Bronchial epithelial cell (primary cell): ENCODE measurements at places on chromosomes 1 and 21. TPM values are rescaled to one million over a fixed set of nuclear protein-coding genes. Genes with fewer than 3 reads are reported as not detected.

DNA sequence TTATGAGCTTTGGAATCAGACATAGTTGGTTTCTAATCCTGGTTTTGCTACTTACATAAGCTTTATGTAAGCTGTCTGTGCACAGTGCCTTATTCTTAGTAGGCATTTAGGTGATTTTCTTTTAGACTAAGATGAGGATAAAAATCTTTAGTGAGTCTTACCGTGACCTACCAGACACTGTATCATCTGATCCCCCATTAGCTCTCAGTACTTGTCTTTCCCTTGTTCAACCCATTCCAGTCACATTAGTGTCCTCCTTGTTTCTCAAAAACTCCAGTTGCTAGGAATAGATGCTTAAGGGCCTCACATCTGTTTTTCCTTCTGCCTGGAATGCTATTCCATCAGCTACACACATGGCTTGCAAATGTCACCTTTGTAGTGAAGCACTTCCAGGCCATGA is 18.8 kb downstream of the PPP1R12B start:
- DNase-seq, result no peak

DNA sequence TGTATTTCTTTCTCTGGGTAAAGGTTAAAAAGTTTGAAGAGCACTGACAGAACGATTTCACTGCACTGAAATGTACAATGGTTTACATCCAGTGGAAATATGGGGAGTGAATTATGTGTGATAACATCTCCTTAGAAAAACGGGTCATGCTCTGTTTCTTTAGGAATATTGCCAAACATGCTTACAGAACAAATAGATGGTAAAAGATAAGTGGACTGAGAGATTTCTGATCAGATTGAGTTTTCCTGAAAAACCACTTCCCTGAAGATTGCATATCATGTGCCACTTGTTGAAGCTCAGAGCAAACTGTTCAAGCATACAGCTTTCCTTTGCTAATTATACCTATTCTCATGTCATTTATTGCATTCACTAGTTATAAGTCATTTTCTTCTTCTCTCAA is 29.9 kb upstream of the DISP1 start:
- DNase-seq, result no peak

- DNase-seq, result peak; percentile 94
These were observed 174.7 kb downstream of the ADGRL4 start for GRCh38 chr1:78831731-78832360.

- DNase-seq, result no peak
These were observed 35.4 kb downstream of the NID1 start for GRCh38 chr1:236029428-236029940.

GRCh38 chr1:186648613-186649012 is 31.6 kb downstream of the PTGS2 start:
- peak; percentile 26 for DNase-seq

- DNase-seq, result no peak
These were observed 3.9 kb upstream of the FLG start for GRCh38 chr1:152328801-152329391.

Gene SELL
- not detected in 2 replicates for total RNA-seq

Gene C1orf185
- not detected in 2 replicates for total RNA-seq

GRCh38 chr1:94903280-94904009 is 23.5 kb downstream of the CNN3 start:
- no peak for DNase-seq

DNA sequence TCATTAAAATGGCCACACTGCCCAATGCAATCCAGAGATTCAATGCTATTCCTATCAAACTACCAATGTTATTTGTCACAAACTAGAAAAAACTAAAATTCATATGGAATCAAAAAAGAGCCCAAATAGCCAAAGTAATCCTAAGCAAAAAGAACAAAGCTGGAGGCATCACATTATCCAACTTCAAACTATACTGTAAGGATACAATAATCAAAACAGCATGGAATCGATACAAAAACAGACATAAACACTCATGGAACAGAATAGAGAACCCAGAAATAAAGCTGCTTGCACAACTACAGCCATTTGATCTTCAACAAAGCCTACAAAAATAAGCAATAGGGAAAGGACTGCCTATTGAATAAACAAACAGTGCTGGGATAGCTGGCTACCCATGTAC is 100.4 kb downstream of the FAF1 start:
- DNase-seq, result no peak

- DNase-seq, result peak; percentile 13
These were observed 5.0 kb upstream of the H6PD start for GRCh38 chr1:9229549-9229948.

Gene FCRL6
- total RNA-seq, result 0.13 TPM in 1 of 2 replicates, not detected in the other

- no peak for DNase-seq
These were observed 3.0 kb downstream of the SRP9 start for GRCh38 chr1:225780630-225781029.

DNA sequence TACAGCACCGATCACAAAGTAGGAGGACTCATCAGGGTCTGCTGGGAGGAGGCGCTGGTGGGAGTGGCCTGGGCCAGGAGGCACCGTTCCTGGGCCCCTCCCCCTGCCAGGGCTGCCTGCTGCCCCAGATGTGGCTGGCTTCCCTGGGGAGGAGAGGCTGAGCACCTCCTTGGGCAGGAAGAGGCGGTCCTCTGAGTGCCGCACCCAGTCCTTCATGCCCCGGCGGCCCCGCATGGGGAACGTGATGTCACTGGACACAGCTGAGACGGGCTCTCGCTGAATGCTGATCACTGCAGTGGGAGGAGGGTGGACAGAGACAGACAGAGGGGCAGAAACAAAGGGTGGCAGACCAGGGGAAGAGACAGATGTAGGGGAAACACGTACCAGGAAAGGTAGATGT is 24.8 kb downstream of the ADGRB2 start:
- DNase-seq, result peak; percentile 64

Gene ACKR1
- total RNA-seq, result not detected in 2 replicates

Gene MROH9
- total RNA-seq, result not detected in 2 replicates

DNA sequence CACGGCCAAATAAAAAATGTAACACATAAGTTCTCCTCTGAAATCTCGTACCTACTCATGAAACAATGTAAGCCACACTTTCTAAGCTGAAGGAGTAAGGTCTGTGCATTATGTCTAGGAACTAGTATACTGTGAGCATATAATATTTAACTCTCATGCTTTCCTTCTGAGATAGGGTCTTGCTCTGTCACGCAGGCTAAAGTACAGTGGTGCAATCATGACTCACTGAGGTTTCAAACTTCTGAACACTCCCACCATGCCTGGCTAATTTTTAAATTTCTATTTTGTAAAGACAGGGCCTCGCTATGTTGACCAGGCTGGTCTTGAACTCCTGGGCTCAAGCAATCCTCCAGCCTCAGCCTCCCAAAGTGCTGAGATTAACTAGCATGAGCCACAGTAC is 71.3 kb downstream of the AHCTF1 start:
- DNase-seq, result peak; percentile 18

- no peak for DNase-seq
These were observed 35.6 kb upstream of the MGST3 start for GRCh38 chr1:165595246-165595938.

DNA sequence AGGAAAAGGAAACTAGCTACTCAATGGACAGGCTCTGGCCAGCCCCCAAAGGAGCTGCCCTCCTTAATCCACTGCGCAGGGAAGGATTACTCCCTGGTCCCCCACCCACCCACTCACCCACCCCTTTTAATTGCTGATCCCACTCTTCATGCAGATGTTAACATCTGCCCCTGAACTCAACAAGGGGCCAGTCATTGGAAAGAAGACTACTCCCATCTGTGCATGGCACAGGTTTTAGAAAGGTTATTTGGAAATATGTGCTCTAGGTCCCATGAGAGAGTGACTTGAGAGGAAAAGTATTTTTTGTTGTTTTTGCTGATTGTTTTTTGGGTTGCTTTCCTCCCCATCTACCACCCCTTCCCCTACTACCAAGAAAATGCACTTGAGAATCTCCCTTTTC is 94.4 kb upstream of the FGGY start:
- DNase-seq, result no peak

GRCh38 chr1:169651035-169651434 is 21.1 kb upstream of the SELP start:
- no peak for DNase-seq

Gene EVI5
- 21.1 and 42.2 TPM in 2 replicates for total RNA-seq

- DNase-seq, result no peak
These were observed at the start of gene KIRREL1 for GRCh38 chr1:157993147-157993917. KIRREL1 (plus strand) TSS chr1:157993645; CDS start chr1:157993677, 32 bp downstream.

DNA sequence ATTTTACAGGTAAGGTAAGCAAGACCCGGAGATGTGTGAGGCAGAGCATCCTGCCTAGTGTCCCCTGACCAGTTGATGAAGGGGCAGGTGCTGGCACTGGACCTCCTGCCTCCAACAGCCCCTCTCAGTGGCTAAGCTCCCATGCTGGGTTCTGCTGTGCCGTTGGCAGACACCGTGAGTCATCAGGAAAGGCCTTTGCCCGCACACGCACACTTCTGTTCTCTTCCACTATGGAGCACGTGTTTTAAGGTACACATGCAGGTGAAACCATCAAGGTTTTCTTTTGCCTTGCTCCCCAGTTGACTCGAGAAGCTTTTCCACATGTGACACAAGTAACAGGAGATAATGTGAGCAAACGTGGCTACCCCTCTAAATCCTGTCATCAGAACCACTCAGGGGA is 207.9 kb downstream of the RRAGC start:
- DNase-seq, result peak; percentile 70

DNA sequence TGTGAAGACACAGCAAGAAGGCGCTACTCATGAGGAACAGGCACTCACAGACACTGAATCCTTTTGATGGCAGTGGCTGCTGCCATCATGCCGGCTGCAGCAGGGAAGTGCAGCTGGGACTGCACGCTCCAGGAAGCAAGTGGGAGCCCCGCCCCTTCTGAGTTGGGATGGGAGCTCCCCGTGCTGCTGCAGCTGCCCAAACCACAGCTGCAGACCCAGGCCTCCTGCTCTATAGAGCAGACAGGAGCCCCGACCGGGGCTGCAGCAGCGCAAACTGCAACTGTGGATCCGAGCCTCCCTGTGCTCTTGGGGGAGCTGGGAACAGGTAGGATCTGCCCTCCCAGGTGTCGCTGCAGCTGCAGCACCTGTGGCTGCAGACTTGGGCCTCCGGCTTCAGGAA is 65.2 kb upstream of the MARK1 start:
- DNase-seq, result no peak

DNA sequence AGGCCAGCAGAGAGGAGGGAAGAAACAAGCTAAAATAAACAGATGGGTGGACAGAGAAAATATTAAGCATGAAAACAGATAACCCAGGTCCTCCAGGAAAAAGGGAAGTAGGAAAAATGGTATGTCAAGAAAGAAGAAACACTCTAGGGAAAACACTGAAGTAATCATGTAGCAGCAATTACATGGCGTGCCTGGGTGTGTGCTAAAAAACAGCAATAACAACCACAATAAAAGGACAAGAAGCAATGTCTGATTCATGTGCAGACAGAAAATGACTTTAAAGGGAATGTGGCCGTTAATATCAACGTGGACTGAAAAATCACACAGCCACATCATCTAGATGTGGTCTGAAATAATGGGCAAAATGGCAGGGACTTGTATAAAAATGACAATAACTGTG is 369.7 kb downstream of the PTBP2 start:
- DNase-seq, result no peak

GRCh38 chr1:178923512-178923911 is 52.6 kb upstream of the ANGPTL1 start:
- DNase-seq, result no peak

- no peak for DNase-seq
These were observed 147.0 kb upstream of the DNAH14 start for GRCh38 chr1:224782281-224783000.

GRCh38 chr1:221117548-221117951 is 238.3 kb downstream of the HLX start:
- DNase-seq, result no peak

DNA sequence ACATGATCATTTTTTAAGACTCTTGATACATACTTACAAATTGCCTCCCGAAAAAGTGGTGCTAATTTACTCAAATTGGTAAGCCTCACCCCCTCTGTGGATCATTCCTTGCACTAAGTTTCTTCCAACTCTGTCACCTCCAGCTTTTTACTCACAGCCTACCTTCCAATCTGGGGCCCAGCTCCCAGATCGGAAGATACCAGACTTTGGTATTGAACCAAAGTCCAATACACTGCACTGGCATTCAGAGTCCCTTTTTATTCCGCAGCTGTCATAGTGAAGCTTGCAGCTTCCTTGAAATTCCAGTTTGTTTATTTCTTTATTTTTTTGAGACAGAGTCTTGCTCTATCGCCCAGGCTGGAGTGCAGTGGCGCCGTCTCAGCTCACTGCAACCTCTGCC is 1.8 kb upstream of the LAMTOR5 start:
- no peak for DNase-seq

DNA sequence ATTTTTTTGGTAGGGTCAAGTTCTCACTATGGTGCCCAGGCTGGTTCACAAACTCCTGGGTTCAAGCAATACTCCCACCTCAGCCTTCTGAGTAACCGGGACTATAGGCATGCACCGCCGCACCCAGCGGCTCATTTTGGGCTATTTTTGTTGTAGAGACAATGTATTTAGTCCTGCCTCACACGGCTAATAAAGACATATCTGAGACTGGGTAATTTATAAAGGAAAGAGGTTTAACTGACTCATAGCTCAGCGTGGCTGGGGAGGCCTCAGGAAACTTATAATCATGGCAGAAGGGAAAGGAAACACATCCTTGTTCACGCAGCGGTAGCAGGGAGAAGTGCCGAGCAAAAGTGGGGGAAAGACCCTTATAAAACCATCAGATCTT is 4.2 kb downstream of the CELA2A start:
- no peak for DNase-seq

Gene MYCL
- 5.5 and 7.9 TPM in 2 replicates for total RNA-seq

- no peak for DNase-seq
These were observed 352.4 kb downstream of the PTBP2 start for GRCh38 chr1:97073936-97074335.

Gene FHAD1
- 0.13 TPM in 1 of 2 replicates, not detected in the other for total RNA-seq

Gene TSPEAR
- total RNA-seq, result not detected in 2 replicates
